ENCODE measurements at places on chromosomes 12 and 14.

- DNase-seq: no peak
These were observed 11.3 kb downstream of the NFATC4 start for GRCh38 chr14:24378981-24379906.

DNA sequence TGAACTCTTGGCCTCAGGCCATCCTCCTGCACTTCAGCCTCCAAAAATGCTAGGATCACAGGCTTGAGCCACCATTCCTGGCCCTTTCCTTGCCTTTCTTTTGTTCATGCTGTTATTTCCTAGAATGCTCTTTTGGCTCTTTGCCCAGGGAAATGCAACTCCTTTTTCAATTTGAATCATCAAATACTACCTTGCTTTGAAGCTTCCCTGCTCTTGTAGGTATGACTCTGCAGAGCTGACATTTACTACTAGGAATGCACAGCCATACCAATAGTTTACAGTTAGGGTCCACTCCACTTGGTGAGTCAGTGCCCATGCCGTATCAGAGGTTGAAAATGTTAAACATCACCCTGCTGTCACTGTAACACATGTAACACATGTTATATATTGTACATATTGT, 107.0 kb upstream of the CRY1 start:
- no peak for DNase-seq

GRCh38 chr14:60349663-60350365, 100.8 kb downstream of the PPM1A start:
- peak; percentile 33 for DNase-seq

- DNase-seq: no peak
These were observed 8.5 kb upstream of the KRT75 start for GRCh38 chr12:52442600-52443061.

DNA sequence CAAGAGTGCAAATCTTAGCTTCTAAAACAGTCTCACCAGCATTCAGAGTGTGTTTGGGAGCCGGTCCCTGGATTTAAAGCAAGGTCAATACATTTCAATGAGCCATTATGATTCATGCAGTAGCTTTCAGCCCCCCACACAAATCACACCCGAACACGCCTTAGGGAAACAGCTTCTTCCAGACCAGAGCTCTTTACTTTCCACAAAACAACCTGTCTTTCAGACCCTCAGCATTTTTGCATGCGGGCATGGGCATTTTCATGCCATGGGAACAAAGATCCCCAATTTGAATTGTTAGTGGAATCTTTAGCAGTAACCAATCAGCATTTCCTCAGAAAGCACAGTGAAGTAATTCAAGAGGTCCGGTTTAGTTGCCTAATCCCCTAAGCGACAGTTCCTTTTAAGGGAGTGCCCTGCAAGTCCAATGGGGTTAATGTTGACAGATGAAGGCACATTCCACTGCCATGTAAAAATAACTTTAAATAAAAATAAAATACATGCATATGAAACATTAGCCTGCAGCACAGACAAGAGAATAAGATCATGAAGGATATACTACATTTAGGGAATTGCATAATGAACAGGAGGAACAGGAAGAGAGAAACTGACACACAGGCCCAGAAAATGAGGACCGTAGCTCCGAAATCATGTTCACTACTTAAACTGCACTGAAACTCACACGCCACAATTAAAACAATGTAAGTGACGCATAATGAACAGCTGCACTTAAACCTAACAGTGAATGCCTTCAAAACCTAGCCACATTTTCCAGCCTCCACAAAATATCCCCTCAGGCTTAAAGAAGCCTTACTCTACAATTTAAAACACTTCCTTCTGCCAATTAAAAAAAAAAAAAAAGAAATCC, 4.0 kb downstream of the VPS37B start:
- no peak for DNase-seq

- DNase-seq: no peak
These were observed 6.1 kb upstream of the TEP1 start for GRCh38 chr14:20419419-20419818.

DNA sequence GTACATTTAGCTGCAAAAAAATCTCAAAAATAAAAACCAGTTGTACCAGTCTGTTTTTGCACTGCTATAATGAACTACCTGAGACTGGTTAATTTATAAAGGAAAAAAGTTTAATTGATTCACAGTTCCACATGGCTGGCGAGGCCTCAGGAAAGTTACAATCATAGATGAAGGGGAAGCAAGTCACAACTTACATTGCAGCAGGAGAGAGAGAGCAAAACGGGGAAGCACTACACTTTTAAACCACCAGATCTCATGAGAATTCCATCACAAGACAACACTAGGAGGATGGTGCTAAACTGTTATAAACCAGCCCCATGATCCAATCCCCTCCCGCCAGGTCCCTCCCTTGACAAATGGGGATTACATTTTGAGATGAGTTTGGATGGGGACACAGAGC, 186.0 kb downstream of the TMTC3 start:
- no peak for DNase-seq

GRCh38 chr12:80778005-80778541, 61.4 kb downstream of the MYF5 start:
- peak; percentile 83 for DNase-seq

DNA sequence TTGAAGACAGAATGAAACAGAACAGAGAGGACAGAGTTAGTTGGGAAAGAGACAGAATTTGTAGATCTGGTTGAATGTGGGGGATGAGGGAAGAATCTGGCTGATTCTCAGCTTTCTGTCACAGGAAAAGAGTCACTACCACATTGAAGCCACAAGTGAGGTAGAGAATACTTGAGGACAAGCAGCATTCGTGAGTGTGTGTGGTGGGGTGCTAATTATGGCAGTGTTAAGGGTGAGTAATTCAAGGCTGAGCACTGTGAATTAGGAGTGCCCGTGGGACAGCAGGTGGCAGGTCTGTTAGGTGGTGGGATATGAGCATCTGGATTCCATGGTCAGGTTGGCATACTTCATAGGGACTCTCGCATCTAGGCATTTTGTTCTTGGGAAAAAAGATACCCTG, 347.4 kb upstream of the PRICKLE1 start:
- DNase-seq: no peak

DNA sequence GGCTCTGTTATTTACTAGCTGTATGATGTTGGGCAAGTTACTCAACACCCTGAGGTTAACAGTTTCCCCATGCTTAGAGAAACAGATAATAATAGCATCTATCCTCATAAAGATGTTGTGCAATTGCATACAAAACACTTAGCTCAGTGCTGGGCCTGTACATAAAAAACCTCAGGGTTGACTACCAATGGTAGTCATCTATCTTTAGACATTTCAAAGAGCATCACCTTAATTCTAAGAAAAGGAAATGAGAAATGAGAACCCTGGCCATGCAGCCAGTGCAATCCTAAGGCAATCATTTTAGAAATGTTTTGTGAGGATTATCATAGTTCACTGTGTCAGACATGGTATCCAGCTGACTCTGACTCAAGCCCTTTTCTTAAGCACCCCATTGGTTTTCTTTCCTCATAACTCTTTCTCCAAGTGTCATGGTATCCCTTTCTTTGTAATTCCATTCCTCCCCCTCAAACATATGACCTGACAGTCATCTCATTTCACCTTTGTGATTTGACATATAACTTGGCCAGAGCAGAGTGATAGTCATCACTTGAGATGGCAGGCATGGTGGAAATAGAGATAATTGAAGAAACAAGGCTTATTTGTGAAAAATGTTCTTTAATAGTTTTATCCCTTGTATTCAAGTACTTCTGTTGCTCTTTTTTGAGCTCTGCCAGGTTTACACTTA, 29.5 kb upstream of the OSBPL8 start:
- no peak for DNase-seq

DNA sequence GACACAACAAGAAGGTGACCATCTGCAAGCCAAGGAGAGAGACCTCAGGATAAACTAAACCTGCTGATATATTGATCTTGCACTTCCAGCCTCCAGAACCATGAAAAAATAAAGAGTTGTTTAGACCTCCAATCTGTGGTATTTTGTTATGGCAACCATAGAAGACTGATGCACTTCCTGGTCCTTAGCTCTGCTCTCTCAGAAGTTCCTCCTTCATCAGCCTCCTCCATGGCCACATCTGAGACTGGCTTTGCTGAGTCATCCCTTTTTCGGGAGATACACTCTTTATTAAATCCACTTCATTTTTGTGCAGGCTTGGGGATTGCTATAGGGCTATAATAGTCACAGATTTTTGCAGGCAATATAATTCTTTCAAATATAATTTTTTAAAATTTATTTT, 89.6 kb upstream of the ATF7IP start:
- DNase-seq: no peak

GRCh38 chr12:103647267-103647666, 60.2 kb downstream of the STAB2 start:
- DNase-seq: no peak

- DNase-seq: no peak
These were observed 156.8 kb upstream of the AVPR1A start for GRCh38 chr12:63307849-63308248.

DNA sequence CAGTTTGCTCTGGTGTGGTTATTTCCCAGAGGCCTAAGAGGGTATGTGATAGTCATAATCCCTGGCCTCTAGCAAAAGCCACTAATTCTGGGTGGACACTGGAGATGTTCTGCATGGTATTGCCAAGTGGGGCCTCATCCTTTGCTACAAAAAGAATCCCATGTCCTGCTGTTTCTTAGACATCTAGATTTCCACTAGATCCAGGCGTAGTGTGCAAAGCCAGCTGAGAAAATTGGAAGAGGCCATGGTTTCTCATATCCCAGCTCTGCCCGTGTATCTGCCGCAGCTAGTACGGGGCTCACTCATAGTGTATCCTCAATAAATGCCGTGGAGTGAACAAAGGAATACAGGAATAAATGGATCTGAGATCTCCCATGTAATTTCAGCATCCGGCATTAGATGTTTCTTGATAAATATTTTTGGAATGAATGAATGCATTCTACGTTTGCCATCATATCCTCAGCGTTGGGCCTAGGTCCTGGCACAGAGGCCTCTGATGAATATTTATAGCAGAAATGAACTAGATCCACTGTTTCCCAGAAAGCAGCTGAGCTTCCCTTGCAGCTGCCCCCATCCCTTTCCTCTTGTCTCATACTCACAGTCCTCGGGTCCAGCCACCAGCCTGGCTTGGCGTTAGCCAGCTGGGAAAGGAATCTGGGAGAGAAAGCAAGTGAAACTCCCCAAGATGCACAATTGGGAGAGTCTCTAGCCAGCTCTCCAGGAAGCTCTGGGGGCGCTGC, 76.3 kb upstream of the NOS1 start:
- DNase-seq: no peak

GRCh38 chr14:36069535-36069900, 107.0 kb downstream of the PTCSC3 start:
- peak; percentile 43 for DNase-seq

DNA sequence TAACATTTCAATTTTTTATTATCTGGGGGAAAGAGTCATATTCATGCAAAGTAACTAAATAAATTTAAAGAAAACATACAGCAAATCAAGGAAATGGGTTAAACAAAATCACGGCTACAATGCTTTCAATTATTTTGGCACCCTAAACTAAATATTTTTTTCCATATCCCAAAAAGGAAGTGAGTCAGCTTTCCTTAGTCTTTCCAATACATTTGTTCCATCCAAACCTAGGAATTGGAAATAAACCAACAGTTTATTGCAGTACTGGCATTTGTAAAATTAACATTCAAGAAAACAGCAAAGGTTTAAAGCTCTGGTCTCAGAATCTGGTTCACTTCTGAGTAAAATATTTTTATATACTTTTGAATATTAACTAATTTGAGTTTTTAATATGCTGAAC, 89.2 kb downstream of the BCL2L14 start:
- no peak for DNase-seq

- DNase-seq: no peak
These were observed 55.7 kb upstream of the BCL11B start for GRCh38 chr14:99327458-99328250.

GRCh38 chr12:120095736-120096135, 20.8 kb downstream of the RAB35 start:
- DNase-seq: no peak

- no peak for DNase-seq
These were observed 14.3 kb upstream of the FBXW8 start for GRCh38 chr12:116896411-116896924.

DNA sequence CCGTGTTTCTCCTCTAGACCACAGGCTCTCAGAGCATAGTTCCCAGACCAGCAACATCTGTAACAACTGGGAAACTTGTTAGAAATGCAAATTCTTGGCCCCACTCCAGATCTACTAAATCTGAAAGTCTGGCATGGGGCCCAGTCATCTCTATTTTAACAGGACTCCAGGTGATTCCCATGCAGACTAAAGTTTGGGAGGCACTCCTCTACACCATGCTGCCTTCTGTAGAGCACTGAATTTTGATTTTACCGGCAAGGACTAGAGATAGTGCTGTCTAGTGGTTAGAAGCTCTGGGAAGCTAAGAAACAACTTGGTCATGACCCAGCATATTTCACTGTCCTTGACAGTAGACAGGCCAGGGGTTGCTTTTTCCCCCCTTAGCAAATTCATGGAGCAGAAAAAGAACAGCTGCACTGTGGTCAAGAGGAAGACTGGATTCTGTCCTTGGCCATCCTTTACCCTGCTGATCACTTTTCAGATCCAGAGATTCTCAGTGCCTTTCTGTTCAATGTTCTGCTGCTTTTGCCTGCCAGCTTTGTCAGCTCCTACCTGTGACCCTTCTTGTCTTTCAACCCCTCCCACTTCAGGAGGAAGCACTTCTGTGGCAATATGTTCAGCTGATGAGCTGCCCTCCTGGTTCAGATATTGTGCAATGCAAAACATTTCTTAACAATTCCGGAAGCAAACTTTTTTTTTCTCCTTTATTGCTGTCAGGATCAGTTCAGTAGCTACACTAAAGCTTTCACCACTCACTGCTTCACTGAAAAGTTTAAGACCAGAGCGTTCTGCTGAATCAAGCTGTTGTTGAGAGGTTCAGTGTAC, 133.8 kb upstream of the NUDT4 start:
- DNase-seq: peak; percentile 50

DNA sequence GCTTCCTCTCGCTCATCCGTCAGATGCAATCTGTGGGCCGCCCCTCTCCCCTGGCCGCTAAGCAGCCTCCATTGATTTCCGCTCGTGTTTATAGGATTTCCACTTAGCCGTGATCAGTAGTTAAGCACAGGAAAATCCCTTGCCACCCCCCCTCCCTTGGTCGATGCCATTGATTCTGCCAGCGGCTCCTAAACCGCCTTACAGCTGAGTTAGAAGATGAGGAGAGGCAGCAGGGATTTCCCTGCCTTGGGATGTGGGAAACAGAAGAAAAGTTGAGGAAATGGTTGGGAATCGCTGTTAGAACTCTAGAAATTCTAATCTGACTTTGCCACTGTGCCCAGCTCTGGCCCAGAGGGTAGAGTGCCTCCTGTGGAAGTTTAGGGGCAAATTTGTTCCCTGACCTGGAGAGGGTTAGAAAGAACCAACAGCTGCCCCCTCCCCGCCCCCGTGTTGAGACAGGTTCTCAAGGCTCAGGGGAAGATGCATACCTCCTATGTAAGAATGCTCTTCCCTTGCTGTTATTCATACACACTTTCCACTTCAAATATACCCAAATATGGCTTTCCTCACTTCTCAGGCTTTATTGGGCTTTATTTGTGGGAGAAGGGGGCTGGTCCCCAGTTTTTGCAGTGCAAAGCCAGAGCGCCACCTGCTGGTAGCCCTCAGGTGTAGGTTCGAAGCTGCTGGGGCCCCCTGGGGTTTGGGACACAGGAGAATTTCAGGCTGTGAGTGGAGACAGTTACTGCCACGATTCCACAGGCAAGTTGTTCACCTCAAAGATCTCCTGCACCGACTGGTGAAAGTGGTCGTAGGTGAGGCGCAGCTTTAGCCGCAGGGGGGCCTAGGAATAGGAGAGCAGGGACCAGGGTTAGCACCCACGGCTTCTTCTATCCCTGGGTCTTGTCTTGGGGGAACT, 3.2 kb downstream of the THTPA start:
- DNase-seq: peak; percentile 76

Data from BE2C (cell line).